Fibroblast of the aortic adventitia (primary cell): ENCODE measurements at places on chromosomes 3 and 15.

- DNase-seq = no peak
Observed at GRCh38 chr3:111282024-111282423, 210.4 kb downstream of the NECTIN3 start.

DNA sequence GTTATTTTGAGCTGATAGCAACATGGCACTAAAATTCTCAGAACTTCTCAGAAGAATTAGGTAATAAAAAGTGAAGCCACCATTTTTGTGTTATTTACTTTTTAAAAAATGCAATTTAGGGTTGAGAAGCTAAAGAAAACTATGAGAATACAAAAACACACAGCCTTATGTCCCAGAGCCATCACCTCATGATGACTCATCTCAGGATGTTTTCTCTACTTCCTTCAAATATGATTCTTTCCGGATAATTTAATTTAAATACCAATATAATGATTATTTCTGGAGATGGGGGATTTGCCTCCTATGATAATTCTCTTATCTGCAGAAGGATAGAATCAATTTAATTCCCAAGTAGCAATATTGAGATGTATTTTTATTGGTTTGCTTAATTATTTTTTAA is 105.6 kb upstream of the BFSP2 start:
- no peak for DNase-seq

GRCh38 chr3:106510206-106510605 is 641.4 kb upstream of the CBLB start:
- DNase-seq = peak; percentile 41

DNA sequence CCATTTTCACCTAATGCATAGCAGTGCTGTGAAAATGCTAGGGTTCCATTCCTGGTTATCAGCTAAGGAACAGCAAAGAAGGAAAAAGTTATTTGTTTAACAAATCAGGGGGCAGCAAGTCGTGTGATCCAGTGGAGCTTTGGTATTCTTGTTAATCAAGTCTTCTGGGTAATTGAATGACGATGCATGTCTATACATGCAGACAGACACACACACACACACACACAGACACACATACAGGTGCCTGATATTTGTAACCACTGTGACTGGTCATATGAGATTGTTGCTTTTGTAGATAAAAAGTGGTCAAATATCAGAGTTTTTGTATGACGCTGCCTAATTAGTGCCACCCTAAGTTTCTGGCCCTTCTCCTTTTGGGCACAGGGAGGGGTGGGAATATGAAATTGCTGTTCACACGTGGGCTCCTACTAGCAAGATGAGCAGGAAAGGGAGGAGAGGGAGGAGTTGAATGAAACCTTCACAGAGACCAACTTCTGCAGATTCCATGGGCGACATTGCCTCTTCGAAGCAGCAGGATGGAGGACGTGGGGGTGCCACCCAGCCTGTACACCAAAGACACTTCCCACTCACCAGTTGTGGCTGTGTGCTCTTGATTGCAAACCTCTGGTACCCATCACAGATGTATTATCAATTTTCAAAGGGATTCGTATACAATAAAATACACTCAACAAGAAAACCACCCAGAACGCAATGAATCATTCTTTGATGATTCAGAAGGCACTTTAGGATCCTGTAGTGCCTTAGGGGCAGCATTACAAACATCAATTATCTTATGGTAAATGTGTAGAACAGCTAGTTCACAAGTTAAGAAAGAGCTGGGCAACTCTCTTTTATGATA is 281.9 kb upstream of the ICE2 start:
- peak; percentile 20 for DNase-seq

DNA sequence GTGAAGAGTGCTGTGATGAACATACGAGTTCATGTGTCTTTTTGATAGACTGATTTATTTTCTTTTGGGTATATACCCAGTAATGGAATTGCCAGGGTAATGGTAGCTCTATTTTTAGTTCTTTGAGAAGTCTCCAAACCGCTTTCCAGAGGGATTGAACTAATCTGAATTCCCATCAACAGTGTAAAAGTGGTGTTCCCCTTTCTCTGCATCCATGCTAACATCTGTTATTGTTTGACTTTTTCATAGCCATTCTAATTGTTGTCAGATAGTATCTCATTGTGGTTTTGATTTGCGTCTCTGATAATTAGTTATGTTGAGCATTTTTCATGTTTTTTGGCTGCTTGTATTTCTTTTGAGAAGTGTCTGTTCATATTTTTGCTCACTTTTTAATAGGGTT is 54.8 kb upstream of the UTS2B start:
- no peak for DNase-seq

DNA sequence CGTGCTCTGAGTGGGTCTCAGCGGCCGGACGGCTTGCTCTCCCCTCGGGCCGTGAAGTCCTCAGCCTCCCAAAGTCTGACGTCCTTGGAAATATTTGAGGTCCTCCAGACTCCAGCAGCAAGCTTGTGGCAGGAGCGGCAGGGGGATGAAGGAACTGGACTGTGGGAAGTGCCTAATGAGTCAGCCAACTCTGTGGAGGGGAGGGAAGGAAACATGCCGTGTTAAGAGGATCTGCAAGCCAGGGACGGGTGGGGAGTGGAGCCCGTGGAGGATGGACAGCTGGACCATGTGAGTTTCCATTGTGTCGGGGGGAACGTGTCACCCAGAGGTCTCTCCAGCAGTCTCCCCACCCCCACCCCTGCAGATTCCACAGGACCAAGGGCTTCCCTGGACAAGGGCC is 39.4 kb upstream of the IDH2 start:
- DNase-seq = peak; percentile 51

DNA sequence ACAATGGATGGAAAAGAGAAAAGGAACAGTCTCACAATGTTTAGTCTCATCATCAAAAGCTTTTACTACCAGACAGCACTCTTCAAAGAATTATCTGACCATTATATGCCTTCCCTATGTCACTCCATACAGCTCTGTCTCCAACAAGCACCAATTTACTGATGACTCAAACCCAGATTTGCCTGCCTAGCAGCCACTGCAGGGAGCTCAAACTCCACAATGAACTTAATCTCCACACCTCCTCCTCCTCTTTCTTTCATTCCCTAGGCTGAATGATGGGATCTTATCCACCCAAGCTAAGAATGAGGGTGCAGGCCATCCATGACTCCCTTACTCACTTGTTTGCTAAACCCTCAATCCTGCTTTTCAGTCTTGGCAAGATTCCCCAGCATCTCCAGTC is 45.5 kb downstream of the NBEAL2 start:
- peak; percentile 38 for DNase-seq

- DNase-seq = peak; percentile 65
Observed at GRCh38 chr3:107657971-107658370, 135.2 kb downstream of the BBX start.

GRCh38 chr3:37024092-37024491 is 30.8 kb downstream of the MLH1 start:
- DNase-seq = peak; percentile 41

DNA sequence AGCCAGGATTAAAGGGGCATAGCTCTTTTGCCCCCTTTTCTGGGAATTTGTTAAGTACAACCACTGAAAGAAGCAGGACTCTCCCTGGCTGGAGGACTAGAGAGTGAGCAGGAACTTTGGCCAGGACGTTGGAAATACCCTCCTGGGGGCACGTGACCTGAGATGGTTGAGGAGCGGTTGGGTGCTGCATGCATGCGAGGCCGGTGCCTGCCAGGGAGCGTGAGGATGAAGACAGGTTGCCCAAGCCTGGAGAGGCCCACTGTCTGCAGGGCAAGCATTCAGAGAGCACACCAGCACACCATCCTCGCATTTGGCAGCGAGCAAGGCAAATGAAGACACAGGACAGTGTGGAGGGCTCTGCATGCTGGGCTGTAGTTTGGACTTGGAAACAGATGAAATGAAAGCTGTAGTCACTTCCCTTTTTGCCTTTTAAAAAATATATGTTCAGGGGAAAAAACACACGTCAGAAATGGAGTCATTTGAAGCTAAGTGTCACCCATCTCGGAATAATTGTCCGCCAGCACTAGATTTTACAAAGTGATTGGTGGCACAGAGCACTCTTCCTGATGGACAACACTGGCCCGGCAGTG is 217.6 kb downstream of the SLCO3A1 start:
- no peak for DNase-seq

DNA sequence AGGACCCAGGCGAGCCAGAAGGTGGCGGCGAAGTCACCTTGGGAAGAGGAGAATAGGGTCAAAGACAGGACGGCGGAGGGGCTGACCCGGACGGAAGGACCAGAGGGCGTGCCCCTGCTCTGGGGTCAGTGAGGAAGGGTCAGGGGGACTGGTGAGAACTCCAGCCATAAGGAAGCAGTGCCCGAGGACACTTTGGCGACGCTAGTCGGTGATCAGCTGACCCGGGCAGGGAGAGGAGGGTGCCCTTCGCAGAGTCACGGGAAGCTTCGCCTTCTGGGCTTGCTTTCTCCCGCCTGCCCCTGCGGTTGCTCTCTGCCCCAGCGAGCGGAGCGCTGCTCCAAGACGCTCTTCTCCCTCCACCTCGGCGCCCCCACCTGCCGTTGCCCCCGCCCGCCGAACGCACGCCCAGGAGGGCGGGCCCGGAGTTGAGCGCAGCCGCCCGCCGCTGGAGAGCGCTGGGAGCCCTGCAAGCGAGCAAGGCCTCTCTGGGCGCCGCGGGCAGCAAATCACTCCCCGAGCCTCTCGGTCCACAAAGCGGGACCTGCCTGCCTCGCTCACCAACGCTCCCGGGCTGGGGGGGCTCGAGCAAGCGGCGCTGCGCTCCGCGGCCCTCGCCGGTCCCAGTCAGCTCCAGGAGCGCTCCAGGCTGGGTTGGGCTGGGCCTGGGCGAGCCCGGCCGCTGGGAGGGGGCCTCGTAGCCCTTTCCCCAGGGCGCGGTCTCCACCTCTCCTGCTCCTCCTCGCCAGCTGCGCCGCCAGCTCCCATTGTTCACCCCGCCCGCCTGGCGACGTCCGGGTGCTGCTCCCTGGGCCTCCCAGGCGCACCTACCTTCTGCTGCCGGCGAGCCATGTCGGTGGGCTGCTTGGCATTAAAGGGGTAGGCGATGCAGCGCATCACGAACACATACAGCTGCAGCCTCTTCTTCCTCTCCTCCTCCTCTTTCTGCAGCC is 1.2 kb downstream of the CADPS start:
- no peak for DNase-seq

GRCh38 chr3:197001972-197002700 is 27.5 kb downstream of the MELTF start:
- no peak for DNase-seq

DNA sequence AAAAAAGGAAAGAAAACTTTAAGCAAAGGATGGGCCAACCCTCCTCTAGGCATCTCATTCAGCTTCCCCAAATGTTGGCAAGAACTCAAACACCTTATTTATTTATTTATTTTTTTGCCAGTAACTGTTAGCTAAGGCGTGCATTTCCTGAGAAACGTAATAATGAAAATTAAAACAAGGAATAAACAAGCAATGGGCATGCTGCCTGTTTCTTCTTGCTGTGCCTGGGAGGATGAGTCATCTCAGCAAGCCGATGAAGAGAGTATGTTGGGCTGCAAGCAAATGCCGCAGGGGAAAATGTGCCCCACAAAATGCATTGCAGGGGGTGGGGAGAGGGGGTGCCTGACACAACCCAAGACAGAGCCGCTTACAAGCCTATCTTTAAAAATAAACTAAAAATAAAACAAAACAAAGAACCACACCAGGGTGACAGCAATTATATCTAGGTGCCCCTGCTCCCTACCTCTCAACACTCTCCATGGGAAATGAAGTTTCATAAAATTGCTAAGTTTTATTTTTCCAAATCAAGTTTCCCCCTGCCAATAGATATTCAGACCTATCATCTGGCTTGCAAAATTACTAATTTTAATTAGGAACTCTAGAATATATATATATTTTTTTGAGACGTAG is 40.3 kb downstream of the EIF4E3 start:
- DNase-seq = peak; percentile 61

- peak; percentile 85 for DNase-seq
Observed at GRCh38 chr15:74036271-74037170, 42.0 kb downstream of the PML start.

DNA sequence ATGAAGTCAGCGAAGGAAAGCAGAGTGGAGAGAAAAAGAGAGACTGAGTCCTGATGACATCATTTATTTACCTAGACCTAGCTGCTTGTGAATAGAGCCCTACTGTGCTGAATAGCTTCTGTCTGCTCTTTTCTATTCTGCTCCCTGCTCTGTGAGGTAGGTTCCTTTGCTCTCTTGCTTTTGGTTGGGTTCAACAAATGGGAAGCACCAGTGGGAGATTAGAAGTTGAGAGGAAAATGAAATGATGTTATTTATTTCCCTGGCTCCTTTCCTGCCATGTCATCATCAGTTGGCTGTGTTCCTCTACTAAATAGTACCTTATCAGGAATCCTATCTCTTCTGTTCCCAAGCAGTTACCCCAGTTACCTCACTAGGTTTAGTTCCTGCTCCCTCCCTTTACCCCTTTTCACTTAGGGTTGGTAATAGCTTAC is 23.5 kb downstream of the DTWD1 start:
- DNase-seq = peak; percentile 74

DNA sequence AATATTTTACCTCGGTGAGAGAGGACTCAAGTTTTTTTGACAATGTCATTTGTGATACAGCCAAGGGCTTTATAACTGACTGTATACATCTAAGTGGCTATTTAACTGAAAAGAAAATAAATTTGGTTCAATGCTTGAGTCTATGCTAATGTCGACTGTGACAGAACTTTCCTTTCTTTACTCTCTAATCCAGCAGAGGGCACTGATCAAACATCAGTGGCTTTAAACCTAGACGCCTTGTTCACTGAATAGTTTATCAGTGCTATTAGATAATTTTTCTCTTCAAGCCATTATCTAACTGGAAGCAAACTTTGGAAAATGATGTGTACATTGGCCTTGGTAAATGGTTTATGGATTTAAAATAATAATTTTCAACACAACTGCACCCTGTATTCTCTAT is 285.1 kb downstream of the CHL1 start:
- DNase-seq = no peak

DNA sequence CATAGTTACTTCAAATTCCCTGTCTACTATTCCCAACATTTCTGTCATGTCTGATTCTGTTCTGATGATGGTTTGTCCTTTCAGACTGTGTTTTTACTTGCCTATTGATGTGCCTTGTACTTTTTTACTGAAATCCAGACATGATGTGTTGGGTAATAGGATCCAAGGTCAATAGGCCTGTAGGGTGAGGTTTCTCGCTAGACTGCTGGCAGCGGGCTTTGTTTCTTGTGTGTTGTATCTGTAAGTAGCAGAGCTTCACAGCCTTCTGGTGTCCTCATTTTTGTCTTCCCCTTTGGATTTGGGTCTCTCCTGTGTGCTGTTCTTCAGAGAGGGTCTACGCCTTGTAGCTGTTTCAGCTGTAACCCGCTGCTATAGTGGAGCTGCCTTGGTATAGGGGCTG is 140.3 kb downstream of the GABRG3 start:
- DNase-seq = no peak
